ENCODE measurements at places on chromosomes 5 and 9. TPM values are rescaled to one million over a fixed set of nuclear protein-coding genes. Genes with fewer than 3 reads are reported as not detected.

DNA sequence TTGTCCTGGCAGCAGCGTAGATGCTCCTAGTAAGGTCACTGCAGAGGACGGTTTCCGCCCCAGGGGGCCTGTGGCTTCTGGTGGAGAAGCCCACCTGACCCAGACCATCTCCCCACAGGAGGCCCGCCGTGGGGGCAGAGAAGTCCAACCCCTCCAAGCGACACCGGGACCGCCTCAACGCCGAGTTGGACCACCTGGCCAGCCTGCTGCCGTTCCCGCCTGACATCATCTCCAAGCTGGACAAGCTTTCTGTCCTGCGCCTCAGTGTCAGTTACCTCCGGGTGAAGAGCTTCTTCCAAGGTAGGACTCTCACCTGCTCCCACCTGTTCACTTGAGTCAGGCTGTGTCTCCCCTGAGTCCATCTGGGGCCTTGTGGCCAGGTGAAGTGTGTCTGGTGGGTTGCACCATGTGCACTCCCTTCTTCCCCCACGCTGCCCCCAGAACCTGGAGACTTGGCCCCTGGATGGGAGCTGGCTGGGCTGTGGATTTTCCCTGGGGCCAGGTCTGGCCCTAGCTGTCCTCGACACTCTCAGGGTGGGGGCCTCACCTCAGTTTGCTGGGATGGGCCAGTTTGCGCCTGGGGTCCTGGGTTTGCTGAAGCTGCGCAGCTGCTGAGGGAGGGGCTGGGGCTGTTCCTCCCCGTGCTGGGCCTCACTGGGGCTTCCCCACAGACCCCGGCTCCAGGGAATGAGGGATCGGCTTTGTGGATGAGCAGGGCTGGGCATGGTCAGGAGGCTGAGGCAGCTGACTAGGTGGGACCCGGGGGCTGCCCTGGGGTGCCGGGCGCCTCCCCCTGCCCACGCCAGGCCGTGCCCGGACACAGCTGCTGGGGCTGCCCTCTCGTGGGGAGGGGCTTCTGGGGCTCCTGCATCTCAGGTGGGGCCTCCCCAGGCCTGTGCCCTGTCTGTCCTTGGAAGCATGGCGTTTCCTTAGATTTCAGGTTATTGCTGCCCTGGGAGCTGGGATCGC, 32.4 kb downstream of the AHRR start:
- no peak for DNase-seq

DNA sequence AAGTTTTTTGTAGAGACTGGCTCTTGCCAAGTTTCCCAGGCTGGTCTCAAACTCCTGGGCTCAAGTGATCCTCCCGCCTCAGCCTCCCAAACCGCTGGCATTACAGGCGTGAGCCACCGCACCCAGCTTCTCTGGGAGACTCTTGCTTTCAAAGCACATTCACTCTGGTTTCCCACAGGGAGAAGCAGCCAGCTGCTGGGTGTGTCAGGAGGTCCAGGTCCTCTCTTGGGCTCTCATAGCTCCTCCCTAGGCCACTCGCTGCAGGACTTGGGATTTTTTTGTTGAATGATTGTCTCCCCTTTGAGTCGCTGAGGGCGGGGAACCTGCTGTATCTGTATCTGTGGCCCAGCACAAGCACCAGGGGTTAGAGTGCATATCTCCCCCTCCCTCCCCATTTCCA, 68.4 kb upstream of the RAPGEF1 start:
- DNase-seq = no peak

The NEUROG1 gene
- total RNA-seq = not detected

The IL33 gene
- not detected for total RNA-seq

The IFNA21 gene
- total RNA-seq = not detected

The FAM78A gene
- total RNA-seq = 46.2 TPM

Measured in natural killer cell treated with Interleukin-12 subunit alpha and Interleukin-12 subunit beta and Interleukin-15 and Interleukin-18, amount 100 ng/mL, for 72 hours (primary cell).